HT1080 (cell line): ENCODE measurements at places on chromosomes 6 and 20.

GRCh38 chr6:119077643-119078375 is 655 bp downstream of the FAM184A start:
- DNase-seq: no peak

GRCh38 chr20:15708984-15709598 is 864.2 kb downstream of the KIF16B start:
- peak; percentile 20 for DNase-seq

GRCh38 chr20:62366370-62367135 is 559 bp downstream of the LAMA5 start:
- DNase-seq: no peak

DNA sequence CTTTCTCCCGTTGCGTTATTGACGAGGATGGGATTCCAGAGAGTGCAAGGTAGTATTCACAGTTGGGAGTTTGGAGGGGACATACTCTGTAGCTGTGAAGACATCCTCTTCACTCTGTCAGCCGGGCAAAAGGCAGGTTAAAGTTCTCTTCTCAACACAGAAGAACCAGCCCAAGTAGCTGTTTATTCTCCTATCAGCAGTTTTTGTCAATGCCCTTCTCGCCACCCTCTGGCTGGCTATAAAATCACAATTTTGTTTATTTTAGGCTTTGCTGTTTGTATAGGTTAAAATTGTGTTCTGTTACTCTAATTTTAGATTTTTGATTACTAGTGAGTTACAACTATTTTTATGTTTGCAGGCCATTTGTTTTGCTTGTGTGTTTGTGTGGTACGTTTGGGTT is 37.9 kb upstream of the MAS1 start:
- no peak for DNase-seq

DNA sequence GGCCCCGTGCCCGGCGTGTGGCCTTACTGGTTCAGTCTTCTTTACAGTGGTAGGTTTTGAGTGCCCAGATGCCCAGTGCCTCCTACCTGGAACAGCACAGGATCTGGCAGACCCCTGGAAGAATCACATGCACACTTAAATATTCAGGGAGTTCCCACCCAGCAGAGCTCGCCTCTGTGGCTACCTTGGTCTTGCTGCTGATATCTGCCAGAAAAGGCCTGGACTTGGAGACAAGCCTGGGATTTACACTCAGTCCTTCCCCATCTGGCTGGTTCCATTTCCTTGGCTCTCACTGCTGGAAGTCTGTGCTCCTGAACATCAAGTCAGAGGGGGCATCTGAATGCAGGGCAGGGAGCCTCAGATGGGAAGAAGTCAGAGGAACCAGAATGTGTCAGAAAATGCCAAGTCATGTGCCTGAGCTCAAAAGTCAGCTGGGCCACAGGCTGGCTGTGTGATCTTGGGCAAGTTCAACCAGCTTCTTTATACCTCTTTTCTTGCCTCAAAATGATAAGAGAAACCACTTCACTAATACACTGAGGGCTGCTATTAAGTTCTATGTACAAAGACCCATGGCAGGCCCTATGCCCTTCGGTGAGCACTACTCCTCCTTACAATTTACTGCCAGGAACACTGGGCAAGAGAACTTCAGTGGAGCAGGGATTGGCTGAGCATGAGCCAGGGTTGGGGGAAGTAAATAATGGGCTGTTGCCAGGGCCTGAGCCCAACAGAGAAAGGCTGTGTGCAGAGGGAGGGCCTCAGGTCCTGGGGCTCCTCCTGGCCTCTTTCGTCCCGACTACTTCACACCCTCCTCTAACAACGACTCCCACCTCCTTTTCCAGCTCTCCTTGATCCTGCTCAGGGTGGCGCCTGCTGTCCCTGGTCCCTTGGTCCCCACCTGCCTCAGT is 158.1 kb upstream of the PROKR2 start:
- DNase-seq: no peak

- DNase-seq: no peak
Observed at GRCh38 chr6:112193535-112194051, 60.8 kb downstream of the LAMA4 start.

GRCh38 chr6:127182501-127182900 is 64.0 kb downstream of the RSPO3 start:
- DNase-seq: no peak

GRCh38 chr6:133108419-133108818 is 132.7 kb upstream of the EYA4 start:
- no peak for DNase-seq

GRCh38 chr6:144153260-144153659 is 2.9 kb downstream of the STX11 start:
- DNase-seq: no peak

DNA sequence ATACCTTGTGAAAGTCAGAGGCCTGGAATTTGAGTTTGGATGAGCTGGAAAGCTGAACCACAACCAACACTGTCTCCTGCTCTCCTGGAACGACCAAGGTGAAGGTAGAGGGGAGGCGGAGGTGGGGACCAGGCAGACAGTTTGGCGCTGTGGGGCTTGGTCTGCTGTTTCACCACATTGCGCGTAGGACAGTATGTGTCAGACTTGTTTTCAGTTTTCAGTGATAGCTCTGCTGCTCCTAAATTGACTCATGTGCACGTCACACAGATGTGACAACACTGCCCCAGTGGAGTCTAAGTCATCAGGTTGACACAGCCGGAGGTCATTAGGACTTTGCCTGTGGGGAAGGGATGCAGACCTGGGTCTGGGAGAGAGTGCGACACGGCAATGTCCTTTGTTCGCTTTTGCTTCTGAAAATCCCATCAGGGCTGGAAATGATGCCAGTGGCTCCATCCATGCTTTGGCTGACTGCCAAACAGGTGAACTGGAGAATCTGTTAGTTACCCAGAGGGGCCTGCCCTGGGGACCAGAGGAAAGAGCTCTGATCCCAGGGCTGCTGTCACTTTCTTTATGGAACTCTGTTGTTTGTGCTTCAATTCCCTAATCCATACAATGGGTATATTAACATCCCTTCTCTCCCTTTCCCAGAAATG is 255.5 kb downstream of the CDC5L start:
- peak; percentile 48 for DNase-seq

- DNase-seq: no peak
Observed at GRCh38 chr6:161010418-161010817, 18.8 kb downstream of the MAP3K4 start.

DNA sequence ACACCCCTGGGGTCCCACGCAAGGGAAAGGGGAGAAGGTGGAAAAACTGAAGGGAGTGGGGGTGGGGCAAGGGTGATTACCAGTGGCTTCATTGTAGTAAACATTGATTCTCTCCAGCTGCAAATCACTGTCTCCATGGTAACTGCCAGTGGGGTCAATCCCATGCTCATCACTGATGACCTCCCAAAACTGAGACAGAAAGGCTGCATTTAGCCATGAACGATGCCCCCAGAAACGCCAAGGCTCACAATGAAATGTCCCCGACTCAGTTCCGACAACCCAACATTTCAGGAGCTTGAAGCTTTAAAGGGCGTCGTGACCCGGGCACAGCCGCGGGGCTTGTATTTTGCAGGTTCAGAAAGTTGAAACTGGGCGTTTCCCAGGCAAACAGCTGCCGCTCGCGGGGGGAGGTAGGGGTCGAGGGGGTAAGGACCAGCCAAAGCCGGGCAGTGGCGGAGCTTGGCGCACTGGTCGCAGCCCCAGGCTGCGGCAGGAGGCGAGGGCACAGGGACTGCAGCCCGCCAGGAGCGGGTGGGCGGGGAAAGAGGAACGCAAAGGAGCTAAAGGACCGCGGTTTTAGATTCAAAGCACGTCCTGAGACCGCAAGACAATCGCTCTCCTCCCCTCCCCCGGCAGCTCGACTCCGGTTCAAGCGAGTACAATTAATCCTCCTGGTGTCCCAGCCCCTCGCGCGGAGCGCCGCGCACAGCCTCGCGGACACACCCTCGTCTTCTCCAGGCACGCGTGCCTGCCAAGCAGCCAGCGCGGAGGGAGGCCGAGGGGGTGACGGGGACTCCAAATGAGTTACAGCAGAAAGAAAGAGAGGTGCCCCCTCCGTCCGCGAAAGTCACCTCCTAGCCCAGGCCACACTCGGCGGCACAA is 731 bp downstream of the TUBB2B start:
- DNase-seq: no peak

GRCh38 chr6:85642774-85643536 is at the start of gene SYNCRIP:
SYNCRIP (minus strand) TSS chr6:85642886; CDS start chr6:85641439, 1,447 bp downstream.
- peak; percentile 96 for DNase-seq

DNA sequence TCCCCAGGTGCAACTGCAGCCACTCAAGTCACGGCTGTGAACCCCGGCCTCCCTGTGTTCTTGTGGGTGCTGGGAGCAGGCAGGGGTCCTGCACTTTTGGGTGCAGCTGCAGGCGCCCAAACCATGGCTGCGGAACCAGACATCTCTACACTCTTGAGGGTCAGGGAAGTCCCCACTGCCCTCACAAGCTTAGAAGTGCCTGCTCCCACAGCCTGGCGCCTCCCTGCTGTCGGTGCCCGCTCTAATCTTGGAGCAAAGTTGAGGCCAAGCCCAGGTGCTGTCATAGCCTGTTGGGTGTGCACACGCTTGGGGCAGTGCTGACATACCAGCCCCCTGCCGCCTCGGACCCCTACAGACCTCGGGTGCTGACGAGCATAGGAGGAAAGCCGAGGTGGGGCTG is 6.2 kb downstream of the DEFB132 start:
- no peak for DNase-seq

GRCh38 chr6:144777249-144777648 is 492.1 kb downstream of the UTRN start:
- DNase-seq: no peak

DNA sequence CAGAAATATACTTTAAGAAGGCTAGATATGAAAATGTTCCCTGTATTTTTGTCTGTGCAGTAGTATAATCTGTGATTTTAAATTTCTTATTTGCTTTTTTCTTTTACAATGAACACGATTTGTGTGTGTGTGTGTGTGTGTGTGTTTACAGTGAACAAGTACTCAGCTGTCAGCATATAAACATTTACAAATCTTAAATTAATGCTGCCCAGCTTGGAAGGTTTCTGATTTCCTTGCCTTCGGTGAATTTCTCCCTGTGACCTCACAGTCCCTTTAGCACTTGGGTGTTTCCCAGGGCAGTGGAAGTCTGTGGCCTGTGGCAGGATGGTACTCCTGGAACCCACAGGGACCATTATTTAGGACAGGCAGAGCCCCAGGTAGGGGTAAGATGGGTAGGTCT is 37.6 kb downstream of the TXLNB start:
- no peak for DNase-seq

GRCh38 chr6:16547587-16547986 is 213.7 kb downstream of the ATXN1 start:
- DNase-seq: no peak

- no peak for DNase-seq
Observed at GRCh38 chr6:159259441-159260125, 90.4 kb downstream of the FNDC1 start.

DNA sequence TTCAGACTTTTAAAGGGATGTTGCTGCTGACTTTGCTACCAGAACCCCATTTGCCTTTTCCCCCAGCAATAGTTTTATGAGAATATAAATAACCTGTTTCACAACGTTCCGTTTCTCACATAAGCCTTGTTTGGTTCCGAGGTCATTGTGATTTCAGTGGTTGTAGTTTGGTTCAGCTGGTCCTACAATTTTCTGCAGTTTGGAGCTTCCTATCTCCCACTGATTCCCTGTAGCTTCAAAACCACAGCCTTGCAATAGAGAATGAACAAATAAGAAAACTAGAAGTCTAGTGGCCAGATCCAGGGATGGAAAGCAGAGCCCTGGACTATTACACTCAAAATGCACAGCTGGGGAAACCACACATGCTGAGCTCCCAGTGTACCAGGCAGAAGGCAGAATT is 24.1 kb upstream of the SH3BGRL2 start:
- no peak for DNase-seq
